ENCODE measurements at places on chromosomes 6 and 20. TPM values are rescaled to one million over a fixed set of nuclear protein-coding genes. Genes with fewer than 3 reads are reported as not detected.

DNA sequence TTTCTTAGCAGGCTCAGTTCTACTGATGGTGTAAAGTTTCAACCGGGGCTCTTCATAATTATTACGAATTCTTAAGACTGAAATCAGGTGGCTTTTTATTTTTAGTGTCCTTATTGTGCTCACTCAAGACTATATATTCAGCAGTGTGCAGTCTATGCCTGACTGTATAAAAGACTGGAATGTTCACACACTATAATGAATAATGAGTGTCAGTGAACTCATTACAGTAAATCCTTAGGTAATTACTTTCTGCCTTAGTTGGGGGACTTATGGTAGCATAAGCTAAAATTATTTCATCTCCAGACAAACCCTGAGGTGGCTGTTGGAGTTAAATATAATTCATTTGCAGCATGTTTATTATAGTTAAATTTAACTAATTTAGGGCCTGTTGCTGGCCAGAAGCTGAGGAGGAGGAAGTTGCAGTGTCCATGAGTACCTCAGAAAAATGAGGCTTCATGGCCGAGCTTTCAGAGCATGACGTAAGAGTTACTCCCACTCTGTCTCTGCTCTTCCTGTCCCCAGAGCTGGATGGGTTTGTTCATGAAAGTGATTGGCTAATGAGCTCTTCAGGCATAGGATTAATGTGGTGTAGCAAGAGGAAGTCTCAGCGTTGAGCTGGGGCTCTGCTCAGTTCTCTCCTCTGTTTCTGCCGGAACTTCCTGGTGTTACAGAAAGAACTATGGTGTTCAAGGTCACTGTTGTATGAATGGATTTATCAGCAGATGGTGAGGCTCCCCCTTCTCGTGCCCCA lies 335.7 kb downstream of the NRN1 start:
- no peak for DNase-seq

Gene NOX3
- not detected for polyA plus RNA-seq

DNA sequence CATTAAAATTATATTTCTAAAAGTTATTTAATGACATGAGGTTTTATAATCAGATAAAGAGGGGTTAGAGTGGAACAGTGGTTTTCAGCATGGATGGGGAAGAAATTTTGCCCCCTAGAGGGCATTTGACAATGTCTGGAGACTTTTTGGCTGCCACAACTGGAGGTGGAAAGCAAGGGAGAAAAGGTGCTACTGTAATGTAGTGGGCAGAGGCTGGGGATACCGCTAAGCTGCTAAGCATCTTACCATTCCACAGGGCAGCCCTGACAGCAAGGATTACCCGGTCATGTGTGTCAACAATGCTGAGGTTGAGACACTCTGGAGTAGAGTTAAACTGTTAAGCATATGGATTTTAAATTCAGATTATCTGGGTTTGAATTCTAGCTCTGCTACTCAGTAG lies 52.9 kb upstream of the FABP7 start:
- DNase-seq = peak; percentile 29

Gene STMND1
- 0.39 TPM for polyA plus RNA-seq

DNA sequence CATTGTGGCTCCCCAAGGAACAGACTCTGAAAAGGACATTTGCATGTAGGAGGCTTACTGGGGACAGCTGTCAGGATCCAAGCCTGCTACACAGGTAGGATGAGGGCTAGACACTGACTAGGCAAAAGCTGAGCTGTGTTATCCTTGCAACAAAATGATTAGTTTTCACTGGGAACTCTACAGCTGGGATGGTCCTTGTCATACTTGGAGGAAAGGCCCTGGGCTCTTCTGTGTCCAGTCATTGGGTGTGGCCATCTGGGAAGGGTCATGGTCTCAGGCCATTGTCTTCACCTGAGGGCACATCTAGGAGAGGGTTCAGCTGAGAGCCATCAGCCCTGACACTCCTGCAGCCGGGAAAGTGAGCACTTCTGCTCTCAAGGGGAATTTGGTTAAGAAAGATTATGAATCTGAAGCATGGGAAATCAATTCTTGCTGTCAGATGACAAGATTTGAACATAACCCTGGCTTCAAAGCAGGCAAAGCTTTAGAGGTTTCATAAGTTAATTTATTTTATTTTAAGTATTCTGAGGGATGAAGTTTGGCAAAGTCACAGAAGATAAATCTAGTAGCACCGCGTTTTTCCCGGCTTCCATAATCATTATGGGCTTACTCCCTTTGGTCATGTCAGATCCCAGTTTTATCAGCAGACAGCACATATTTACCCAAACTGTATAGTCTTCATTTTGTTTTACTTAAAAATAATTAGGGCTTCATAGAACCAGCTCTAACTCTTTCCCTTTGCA lies 78.4 kb upstream of the SLC22A23 start:
- no peak for DNase-seq

GRCh38 chr6:116365743-116366142 lies 5.0 kb upstream of the DSE start:
- no peak for DNase-seq

GRCh38 chr6:170393807-170394399 lies 87.3 kb downstream of the FAM120B start:
- no peak for DNase-seq

Gene CTCFL
- not detected for polyA plus RNA-seq

Gene PPIL6
- polyA plus RNA-seq = 3.8 TPM

Gene EMILIN3
- polyA plus RNA-seq = 3.0 TPM

DNA sequence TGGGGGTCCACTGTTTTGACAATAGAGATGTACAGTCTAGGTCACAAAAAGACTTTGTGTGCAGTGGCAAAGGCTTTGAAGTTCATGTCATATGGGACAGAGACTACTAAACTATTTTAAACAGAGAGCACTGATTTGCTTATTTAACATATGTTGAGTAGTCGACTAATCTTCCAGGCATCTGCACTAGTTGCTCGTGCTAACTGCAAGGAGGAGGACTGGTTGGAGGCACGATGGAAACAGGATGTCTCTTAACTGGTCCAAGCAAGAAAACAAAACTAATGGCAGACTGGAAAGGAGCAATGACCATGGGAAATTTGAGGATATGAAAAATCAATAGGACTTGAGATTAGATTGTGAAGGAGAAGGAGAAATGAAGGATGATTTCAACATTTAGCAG lies 28.5 kb upstream of the ERVFRD-1 start:
- no peak for DNase-seq

GRCh38 chr20:13340088-13340487 lies 119.0 kb downstream of the ISM1 start:
- no peak for DNase-seq

- DNase-seq = peak; percentile 62
Measured at GRCh38 chr6:43172104-43173007, 1.3 kb downstream of the SRF start.

DNA sequence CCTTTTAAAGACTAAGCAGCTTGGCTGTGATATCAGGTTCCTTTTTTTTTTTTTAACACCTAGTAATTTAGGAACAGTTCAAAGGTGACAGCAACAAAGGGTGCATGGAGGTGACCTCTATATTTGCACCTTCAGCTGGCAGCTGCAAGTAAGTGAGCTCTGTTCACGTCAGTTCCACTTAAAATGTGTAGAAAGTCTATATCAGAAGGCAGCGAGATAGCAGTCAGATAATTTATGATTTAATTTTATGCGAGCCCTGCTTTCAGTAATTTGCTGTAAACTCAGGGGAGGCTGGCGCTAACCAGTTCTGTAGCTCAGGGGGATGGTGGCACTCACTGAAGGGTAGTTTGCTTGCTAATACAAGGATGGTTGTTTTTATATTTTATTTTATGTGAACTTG lies 602.8 kb upstream of the MMS22L start:
- no peak for DNase-seq

Gene BAK1
- 33.1 TPM for polyA plus RNA-seq

- DNase-seq = no peak
Measured at GRCh38 chr6:9851006-9851405, 563.9 kb downstream of the TFAP2A start.

DNA sequence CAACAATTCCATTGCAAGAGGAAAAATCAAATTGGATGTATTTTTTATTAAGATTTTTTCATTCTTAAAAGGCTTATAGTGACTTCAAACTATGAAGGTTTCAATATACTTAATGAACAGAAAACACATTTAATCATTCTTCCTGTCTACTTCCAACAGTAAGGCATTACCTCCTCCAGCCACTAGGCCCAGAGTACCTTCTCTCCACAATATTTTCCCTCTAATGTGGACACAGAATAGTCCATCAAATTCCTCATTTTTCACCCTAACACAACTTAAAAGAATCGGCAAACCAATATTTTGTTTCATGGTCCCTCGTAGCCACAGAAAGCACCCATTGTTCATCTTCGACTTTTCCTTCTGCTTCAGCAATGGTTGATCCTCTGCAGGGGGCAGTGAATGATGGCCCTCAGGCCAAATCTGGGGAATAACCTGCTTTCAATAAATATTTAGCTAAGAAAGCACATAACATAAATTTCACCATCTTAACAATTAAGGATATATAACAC lies 335.4 kb upstream of the ID4 start:
- no peak for DNase-seq
